NCI-H1417 treated with DMSO at 0.1 percent for 48 hours (cell line): ENCODE measurements at places on chromosomes 7 and 10.

- no peak for DNase-seq
Observed at GRCh38 chr7:23912065-23912464, 202.0 kb downstream of the STK31 start.

DNA sequence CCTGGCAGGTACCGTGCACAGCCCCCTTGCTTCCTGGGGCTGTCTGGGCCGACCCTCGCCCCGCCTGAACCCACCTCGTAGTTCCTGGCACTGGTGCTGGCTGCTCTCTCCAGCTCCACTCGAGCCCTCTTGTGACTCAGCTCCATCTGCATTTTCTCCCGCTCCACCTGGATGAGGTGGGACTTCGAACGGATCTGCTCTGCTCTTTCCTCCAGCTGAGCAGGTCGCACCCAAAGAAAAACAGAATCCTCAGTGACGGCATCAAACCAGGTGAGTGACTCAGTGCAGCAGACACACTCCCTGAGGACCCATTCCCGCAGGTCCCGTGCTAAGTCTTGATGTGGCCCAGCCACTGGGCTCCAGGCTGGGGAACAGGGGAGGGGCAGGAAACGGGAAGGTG lies 7.4 kb downstream of the MAD1L1 start:
- DNase-seq, result no peak

GRCh38 chr7:4189131-4189570 lies 492.9 kb upstream of the FOXK1 start:
- DNase-seq, result no peak

GRCh38 chr7:145543242-145543641 lies 573.4 kb upstream of the CNTNAP2 start:
- no peak for DNase-seq

GRCh38 chr10:35165136-35165535 lies 38.5 kb downstream of the CREM start:
- DNase-seq, result no peak

DNA sequence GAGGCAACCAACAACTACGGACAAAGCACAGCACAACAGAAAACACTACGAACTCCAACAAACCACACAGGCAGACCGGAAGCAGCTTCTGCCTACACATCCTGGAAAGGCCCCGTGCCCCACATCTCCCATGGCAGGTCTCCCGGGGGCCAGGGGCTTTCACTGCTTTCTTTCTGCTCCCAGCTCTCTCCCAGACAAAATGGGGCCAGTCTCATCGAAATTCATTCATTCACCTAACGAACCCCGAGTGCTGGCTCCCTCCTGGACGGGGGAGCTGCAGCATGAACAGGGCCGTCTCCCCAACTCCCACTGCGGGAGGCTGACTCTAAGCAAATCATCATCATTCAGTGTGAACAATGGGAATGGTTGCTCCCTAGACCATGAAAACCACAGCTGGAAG lies 47.6 kb upstream of the NANOS1 start:
- DNase-seq, result no peak

- DNase-seq, result no peak
Observed at GRCh38 chr7:155483868-155484325, 26.0 kb downstream of the EN2 start.

- DNase-seq, result no peak
Observed at GRCh38 chr7:94374231-94374630, 20.5 kb upstream of the COL1A2 start.

DNA sequence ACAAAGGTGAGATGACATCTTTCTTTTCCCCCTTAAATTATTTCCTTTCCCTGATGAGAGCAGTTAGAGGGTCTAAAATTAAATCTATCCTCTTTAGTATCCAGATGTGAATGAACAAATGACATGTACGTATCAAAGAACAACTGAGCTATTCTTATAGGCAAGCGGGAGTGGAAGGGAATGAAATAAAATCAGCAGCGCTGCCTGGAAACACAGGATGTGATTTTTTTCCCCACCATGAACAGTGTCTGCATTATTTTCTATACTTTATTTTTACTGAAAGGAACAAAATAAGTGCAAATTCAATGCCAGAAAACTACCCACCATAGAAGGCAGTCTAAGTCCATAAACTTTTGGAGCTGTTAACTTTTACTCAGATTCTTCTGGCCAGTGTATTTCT lies 40.6 kb downstream of the SLC26A4 start:
- no peak for DNase-seq

- no peak for DNase-seq
Observed at GRCh38 chr7:20601121-20601520, 14.3 kb upstream of the ABCB5 start.

GRCh38 chr7:50409856-50410745 lies 40.0 kb downstream of the FIGNL1 start:
- DNase-seq, result no peak

DNA sequence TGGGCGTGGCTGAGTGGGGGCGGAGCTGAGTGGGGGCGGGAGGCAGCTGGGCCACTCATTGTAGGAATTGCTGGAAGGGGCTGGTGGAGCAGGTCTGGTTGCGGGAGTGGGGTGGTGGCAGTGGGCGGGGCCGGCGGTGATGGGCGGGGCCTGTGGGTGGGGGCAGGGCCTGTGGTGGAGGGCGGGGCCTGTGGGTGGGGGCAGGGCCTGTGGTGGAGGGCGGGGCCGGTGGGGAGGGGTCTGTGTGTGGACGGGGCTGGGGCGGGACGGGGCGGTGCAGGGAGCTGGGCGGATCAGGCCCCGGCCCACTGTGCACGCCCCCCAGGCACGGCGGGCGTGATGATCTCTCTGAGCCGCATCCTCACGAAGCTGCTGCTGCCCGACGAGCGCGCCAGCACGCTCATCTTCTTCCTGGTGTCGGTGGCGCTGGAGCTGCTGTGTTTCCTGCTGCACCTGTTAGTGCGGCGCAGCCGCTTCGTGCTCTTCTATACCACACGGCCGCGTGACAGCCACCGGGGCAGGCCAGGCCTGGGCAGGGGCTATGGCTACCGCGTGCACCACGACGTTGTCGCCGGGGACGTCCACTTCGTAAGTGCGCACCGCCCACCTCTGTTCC lies 14.0 kb downstream of the SLC29A4 start:
- no peak for DNase-seq

- no peak for DNase-seq
Observed at GRCh38 chr7:47968847-47969774, 10.3 kb downstream of the HUS1 start.

DNA sequence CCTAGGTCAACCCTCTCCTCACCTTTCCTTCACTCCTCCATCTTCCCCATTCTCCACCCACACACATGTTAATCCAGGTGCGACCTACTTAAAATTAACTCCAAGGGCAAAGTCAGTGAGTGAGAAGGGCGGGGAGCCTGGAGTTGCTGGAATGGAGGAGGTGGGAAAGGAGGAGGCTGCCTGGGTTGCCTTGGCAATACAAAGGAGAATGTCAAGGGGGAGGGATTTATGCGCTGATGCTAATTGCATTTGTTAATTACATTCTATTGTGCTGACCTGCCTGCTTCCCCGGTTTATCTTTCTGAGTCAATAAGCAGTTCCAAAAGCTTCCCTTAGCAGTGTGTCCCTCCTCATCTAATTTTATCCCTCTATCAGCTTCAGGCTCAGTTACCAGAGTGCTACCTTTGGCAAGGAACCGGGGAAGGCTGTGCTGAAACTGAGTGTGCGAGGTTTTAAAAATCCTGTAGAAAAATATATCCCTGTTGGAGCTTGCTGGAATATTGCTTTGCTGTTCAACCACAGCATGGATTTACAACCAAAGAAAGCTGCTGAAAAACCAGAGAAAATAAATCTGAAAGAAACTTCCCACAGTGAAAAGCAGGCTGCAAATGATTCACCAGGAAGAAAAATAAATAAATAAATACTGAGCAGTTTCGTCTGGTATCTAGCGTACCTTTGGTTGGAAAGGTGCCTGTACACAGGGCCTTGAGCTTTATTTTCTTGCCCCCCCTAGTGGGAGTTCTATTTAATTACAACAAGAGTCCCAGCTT lies 113.2 kb upstream of the DGKB start:
- peak; percentile 89 for DNase-seq

GRCh38 chr7:69684369-69685292 lies 86.4 kb downstream of the AUTS2 start:
- DNase-seq, result no peak

DNA sequence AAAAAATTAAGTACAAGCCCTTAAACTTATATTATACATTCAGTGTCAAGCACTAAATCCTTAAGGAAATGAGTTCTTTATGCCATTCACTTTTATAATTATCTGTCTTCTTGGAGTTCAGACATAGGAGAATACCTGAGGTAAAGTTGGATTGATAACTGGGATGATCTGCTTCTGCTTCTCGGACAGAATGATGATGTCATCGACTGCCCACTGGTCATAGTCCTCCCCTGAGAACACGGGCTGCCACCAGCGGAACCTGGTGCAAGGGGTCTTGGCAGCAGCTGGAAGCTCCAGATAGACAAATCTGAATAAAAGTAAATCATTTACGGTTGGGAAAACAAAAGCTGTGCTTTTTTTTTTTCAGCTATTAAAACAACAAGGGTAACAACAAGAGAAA lies 148.2 kb upstream of the SLC26A5 start:
- no peak for DNase-seq

DNA sequence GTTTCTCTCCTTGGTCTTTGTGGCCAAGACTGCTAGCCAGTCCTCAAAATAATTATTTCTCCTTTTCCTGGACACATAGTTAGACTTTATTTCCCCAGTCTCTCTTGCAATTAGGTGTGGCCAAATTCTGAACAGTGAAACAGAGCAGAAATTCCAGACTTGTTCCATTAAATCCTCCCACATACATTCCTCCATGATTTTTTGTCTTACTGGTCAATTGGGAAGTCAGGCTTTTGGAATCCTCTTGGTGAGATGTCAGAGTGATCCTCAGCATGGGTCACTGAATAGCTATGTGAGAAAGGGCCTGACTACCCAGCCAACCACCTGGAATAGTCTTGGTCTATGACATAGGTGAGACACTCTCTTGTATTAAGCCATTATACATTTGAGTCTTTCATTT lies 164.2 kb downstream of the DGKI start:
- DNase-seq, result no peak

DNA sequence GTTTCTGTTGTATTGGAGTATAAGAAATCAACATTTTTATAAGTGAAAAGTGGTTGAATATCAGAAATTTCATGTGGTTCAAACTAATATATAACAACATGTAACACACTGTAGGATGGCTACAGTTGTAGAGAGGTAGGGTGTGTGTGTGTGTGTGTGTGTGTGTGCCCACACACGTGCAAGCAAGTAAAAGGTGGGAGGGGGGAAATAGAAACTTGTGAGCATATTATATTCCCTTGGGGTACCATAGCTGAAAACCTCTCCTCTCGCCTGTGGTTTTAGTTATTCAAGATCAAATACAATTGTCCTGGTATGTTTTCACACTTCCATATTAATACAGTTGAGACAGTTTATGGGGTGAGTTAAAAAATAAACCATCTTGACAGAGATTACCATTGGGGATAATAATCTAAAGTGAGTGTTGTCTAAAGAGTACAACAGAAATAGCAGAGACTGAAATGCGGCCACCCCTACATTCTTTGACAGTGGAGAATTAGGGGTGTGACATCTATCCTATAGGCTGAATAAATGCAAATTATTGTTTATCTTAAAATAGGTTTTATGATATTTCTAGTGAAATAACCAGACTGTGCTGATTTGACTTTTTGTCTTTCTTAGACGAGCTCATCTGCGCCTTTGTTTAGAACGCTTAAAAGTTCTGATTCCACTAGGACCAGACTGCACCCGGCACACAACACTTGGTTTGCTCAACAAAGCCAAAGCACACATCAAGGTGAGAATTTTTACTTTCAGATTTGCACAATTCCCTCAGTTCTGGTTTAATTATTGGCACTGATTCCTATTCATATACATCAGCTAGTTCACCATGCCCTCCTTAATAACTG lies 25.9 kb downstream of the SMNDC1 start:
- no peak for DNase-seq

GRCh38 chr10:27635290-27635689 lies 110.3 kb downstream of the MKX start:
- DNase-seq, result no peak

DNA sequence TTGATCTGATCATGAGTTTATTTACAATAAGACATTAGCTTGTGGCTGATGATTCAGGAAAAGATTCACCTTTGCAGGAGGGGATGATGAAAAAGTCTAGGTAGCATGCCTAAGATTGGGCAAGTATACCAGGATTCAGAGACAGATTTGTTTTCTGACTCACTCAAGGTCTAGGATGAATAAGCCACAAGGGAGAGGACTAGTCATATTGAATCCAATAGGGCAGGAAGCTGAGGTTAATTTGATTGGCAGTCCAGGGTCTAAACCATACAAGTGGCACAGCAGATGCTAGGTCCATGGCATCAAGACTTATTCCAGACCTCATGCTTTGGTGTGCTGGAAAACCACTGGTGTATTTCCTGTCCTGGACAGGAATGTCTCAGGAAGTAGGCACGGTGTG lies 1133.4 kb downstream of the XPNPEP1 start:
- DNase-seq, result no peak

- DNase-seq, result no peak
Observed at GRCh38 chr10:110706690-110707098, 62.6 kb downstream of the RBM20 start.

GRCh38 chr7:138981332-138982203 lies at the start of gene KIAA1549:
KIAA1549 (minus strand) TSS chr7:138981389; CDS start chr7:138981269, 120 bp downstream.
- DNase-seq, result no peak

GRCh38 chr10:72834183-72834825 lies 59.2 kb upstream of the OIT3 start:
- no peak for DNase-seq

- no peak for DNase-seq
Observed at GRCh38 chr7:129368389-129368986, 65.7 kb upstream of the STRIP2 start.

DNA sequence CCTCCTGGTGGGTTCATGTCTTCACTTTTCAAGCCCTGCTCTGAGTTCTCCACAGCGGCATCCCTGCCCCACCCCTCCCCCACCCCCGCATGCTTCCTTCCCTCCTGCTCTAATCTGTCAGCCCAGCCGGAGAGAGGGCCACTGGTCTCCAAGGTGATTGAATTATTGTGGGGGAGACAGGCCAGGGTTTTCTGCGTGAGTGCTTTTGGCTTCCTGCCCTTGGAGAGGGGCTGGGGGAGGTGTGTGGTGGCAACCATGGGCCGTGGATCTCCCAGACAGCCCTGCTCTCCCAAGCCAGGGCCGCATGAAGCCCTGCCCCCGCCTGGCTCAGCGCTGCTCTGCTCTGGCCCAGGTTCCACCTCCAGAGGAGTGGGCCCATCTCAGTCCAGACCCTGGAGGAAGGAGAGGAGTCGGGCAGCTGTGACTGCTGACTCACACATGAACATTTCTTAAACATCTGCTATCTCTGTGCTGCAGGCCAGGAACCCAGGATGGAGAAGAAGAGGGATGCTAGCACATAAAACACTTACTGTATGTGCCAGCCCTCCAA lies 109.9 kb downstream of the ZMIZ1 start:
- peak; percentile 16 for DNase-seq

GRCh38 chr7:20299647-20300312 lies 30.9 kb upstream of the ITGB8 start:
- no peak for DNase-seq

GRCh38 chr10:69329721-69330178 lies 51.5 kb downstream of the HK1 start:
- no peak for DNase-seq
